NCI-H510A treated with DMSO at 0.1 percent for 48 hours (cell line): ENCODE measurements at places on chromosomes 6 and 20.

GRCh38 chr6:67811239-67812037 is 823.6 kb upstream of the ADGRB3 start:
- no peak for DNase-seq

- DNase-seq: no peak
Measured at GRCh38 chr6:9523462-9523861, 891.4 kb downstream of the TFAP2A start.

DNA sequence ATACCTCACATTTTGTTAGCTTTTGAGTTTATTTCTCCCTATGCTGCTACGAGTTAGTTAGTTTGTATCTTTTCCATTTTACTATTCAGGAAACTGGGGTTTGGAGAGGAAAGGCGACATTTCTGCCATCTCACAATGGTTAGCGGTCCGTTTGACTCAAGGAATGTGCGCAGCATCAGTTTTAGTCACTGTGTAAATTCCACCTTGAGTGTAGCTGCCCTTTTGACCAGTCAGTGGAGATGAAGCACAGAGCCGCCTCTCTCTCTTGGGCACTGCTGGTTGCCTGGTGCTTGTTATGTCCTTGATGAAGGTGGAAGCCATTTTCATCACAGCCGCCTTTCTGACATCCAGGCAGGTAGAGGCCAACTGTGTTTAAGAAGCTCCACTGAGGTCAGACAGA is 185.5 kb downstream of the SCP2D1 start:
- DNase-seq: no peak

- no peak for DNase-seq
Measured at GRCh38 chr6:14366315-14366714, 248.7 kb downstream of the CD83 start.

DNA sequence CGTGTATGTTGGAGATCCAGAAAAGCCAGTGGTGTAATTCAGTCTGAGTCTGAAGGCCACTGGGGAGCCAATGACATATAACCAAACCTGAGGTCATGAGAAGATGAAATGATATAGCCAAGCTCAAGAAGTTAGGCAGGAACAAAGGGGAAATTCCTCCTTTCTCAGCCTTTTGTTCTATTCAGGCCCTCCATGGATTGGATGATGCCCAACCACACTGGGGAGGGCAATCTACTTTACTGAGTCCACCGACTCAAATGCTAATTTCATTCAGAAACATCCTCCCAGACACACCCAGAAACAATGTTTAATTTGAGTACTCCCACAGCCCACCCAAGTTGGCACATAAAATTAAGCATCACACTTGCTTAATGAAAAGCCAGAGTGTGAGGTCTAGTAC is 183.6 kb downstream of the GJA1 start:
- DNase-seq: no peak

DNA sequence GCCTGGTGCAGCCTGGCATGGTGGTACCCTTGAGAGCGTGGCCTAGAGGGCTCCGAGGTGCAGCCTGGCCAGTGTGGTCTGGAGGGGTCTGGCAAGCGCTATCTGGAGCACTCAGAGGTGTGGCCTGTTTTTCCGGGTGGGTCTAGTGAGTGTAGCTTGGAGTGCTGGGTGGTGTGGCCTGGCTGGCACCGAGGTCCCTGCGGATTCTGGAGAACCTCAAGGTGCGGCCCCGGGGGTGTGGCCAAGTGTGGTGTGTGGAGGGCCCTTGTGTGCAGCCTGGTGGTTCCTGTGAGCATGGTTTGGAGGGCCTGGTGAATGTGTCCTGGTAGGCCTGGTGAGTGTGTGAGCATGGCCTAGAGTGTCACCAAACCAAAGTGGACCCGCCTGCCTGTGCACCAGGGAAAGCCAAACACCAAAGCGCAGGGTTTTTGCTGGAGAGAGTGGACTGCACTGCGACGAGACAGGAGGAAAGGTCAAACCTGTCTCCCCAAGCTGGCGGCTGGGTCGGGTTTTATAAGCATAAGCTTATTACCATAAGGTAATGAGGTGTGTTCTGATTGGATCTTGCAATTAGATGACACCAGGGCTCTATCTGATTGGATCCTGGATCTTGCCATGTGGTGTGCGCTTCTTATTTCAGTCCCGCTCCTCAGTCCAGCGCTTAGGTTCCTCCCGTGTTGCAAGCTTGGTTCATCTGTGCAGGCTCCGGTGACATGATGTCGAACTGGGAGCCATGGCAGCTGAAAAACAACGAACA is 35.7 kb downstream of the IGF2R start:
- DNase-seq: no peak

DNA sequence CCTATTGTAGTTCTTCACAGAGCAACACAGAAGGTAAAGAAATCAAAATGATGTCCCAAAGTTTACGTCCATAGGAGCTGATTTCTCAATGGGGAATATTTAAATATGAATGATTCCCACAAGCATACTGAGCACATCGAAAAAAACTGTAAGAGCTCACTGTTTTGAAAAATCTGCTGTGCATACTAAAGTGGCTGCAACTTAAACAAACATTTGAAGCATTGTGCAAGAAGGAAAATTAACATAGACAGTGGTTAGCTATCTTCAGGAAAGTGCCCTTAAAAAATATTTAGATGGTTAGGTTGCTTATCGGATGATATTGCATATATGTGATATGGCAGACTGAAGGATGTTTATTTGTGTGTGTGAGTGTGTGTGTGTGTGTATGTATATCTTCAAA is 747.6 kb downstream of the RFPL4B start:
- no peak for DNase-seq

DNA sequence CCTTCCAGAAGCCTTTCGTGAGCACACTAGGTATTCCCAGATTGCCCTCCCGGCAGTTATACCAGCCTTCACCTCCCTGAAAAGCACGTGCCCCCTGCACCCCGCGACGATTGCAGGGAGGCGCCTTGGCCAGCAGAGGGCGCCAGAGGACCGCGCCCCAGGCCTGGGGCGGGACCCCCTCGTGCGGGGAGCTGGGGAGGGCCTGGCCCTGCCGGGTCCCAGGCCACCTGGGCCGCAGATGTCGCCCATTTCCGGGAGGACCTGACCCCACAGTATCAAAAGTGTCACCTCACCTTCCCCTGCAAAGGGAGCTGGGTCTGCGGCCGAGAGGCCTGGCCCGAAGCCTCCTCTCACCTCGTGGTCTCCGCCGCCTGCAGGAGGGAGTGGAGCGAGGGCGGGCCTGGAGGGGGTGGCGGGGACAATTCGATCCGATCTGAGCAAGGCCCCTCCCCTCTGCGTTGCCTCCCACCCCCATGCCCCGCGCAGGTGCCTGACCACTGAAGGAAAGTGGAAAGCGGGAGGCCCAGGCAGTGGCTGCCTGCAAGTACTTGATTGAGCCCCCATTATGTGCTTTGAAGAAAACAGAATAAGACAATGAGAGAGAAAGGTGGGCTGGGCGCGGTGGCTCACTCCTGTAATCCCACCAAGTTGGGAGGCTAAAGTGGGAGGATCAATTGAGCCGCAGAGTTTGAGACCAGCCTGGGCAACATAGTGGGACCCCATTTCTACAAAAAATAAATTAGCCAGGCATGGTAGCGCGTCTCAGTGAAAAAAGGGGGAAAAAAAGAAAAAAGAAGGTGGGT is 3.5 kb upstream of the SNAI1 start:
- peak; percentile 60 for DNase-seq

GRCh38 chr6:18118330-18118729 is 4.1 kb downstream of the NHLRC1 start:
- no peak for DNase-seq

- DNase-seq: no peak
Measured at GRCh38 chr6:170280689-170281045, 10.2 kb downstream of the DLL1 start.

GRCh38 chr6:134585517-134585873 is 267.6 kb upstream of the SGK1 start:
- DNase-seq: peak; percentile 25

GRCh38 chr6:47234266-47234933 is 75.3 kb downstream of the TNFRSF21 start:
- DNase-seq: no peak

DNA sequence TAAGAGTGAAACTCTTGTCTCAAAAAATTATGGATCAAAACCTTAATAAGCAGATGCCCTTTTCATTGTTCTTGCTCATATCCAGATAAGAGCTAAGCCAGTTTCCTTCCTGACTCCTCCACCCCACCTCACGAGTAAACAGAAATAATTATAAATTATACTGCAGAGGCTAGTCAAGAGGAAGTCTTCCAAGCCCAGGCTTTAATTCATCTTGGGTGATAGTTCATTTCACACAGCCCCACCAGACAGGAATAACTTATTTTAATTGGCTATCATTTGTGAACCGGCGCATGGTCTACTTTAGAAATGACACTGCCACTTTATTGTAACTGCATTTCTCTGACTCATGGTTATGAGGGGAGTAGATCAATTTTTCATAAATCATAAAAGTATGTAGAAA is 102.0 kb downstream of the BTBD3 start:
- no peak for DNase-seq

DNA sequence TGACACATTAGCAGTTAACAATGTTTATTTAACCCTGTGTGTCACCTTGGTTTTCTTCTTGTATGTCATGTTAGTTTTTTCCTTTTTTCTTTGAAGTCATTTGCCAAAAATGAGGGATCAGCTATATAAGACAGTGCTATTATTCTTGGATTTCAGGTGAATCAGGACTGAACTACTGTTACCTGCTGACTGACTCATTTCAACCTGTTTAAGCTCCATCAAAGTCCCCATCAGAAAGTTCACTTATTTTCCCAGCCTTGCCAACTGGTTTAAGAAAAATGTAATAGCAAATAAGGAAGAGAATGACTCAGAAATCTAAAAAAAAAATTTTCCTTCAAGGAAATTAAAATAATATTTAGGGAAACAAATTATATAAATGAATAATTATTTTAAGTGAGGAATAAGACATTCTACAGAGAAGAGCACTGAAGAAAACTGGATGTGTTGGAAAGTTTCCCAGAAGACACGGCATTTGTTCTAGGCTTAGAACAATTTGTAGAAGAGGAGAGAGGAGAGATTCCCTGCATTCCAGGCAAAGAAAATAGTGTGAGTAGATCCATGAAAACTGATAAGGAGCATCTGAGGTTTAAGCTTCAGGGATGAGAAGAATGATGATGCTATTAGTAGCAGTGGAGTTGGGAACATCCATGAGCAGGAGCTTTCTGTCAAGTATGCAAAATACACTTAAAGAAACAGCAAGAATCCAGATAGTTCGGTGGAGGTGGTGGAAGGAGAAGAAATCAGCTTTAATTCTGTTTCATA is 84.9 kb upstream of the SIM1 start:
- DNase-seq: no peak

- DNase-seq: no peak
Measured at GRCh38 chr6:166726201-166726600, 99.2 kb upstream of the RPS6KA2 start.

DNA sequence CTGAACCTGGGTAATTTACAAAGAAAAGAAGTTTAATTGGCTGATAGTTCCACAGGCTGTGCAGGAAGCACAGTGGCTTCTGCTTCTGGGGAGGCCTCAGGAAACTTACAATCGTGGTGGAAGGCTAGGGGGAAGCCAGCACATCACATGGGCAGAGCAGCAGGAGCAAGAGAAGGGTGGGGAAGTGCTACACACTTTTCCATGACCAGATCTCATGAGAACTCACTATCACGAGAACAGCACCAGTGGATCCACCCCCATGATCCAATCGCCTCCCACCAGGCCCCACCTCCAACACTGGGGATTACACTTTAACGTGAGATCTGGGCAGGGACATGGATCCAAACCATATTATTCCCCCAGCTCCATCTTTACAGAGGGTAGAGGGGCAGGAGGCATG is 166.4 kb downstream of the NFATC2 start:
- no peak for DNase-seq

DNA sequence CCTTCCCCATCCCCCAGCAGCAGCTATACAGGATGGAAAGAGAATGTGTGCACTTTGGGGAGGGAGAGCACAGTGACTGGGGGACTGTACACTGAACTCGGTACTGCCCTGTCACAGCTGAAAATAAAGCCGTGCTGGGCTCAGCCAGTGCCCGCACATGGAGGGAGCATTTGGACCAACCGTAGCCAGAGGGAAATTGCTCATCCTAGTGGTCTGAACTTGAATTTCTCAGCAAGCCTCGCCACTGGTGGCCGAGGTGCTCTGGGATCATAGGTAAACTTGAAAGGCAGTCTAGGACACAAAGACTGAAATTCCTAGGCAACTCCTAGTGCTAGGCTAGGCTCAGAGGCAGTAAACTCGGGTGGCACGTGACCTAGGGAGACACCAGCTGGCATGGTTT is 61.0 kb downstream of the DZANK1 start:
- DNase-seq: no peak

DNA sequence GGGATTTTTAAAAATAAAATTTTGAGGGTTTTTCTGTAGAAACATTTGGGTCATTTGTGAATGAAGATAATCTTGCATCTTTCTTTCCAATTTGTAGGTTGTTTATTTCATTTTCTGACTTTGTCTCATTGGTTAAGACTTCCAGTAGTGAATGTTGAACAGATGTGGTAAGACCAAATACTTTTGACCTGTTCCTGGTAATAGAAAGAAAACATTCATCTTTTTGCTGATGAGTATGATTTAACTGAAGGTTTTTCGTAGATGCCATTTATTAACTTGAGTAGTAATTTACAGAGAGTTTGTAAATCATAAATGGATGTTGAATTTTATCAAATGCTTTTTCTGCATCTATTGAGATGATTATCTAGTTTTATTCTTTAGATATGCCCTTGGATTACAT is 416.1 kb upstream of the CITED2 start:
- no peak for DNase-seq

DNA sequence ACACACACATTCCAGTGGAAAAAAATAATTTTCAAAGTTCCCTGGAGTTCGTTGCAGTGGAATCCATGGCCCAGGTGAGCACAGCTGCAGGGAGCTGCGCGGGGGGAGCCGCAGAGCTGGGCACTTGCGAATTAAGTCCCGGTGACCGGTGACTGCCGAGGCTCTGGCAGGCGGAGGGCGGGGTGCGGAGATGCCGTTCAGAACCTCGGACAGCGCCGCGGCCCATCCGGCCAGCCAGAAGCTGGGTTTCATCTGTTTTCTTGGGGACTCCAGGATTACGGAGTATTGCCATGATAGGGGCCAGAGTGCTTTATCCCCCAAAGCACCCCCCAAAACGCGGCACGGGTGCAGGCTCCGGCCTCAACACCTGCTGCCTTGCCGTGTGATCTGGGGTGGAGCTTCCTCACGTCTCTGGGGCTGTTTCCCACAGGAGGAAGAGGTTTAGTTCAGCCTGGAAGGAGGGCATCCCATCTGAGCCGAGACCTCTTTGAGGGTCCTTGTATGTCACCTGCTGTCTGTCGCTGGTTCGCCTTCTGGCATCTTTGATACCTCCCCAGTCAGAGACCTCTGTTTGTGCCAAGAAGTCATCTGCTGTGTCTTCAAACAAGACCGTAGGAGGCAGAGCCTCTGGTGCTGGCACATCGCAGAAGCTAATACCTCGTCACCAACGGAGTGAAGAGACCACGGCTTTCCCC is 99.4 kb downstream of the YTHDF1 start:
- no peak for DNase-seq
